ENCODE measurements at places on chromosomes 16 and 17. TPM values are rescaled to one million over a fixed set of nuclear protein-coding genes. Genes with fewer than 3 reads are reported as not detected.
A peak's percentile ranks its signal among the peaks of the same experiment; 100 is the strongest.

DNA sequence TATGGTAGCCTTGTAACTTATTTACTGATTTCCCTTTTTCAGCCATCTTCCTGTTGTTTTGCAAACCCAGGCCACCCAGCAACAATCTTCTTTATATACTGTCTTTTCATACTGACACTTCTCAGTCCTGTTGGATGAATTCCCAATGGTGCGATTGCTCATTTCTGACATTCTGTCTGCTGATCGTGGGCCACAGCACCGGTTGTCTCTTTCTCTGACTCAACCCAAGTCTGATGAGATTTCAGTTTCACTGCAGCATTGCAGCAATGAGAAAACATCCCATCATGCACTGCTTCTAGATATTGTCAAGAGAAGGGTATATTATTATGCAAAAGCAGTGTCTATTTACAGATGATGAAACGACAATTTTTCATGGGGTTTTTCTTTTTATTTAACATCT lies 349.2 kb upstream of the HSBP1 start:
- peak; percentile 89 for DNase-seq

GRCh38 chr17:67514998-67515397 lies 137.9 kb downstream of the PITPNC1 start:
- no peak for DNase-seq

- DNase-seq = no peak
These were observed 151.0 kb upstream of the RBL2 start for GRCh38 chr16:53282975-53283946.

ATP2A1 gene
- total RNA-seq = 0.36 TPM

C1QL1 gene
- total RNA-seq = not detected

TOB1 gene
- total RNA-seq = 21.5 TPM

NPIPA5 gene
- 5.4 TPM for total RNA-seq

KCNH4 gene
- total RNA-seq = not detected
